ENCODE measurements at places on chromosomes 12 and 14.
A peak's percentile ranks its signal among the peaks of the same experiment; 100 is the strongest.

GRCh38 chr12:92539110-92539749 lies 163.6 kb upstream of the PLEKHG7 start:
- DNase-seq, result no peak

DNA sequence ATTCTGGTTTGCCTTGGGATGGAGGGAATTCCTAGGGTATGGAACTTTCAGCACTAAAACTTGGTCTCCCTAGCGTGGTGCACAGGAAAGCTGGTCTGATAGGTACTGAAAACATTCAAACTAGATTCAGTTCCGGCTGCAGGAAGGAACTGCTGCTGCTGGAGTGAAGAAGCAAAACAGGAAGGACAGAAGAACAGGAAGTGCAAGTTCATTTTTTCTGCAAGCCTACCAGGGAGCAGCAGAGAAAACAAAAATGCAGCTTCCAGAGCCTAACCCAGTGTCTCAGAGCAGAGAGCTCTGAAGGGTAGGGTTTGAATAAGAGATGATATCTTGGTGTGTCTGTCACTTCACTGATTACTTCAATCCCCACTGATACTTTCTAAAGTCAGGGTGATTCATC lies 165.2 kb downstream of the VRK1 start:
- peak; percentile 65 for DNase-seq

DNA sequence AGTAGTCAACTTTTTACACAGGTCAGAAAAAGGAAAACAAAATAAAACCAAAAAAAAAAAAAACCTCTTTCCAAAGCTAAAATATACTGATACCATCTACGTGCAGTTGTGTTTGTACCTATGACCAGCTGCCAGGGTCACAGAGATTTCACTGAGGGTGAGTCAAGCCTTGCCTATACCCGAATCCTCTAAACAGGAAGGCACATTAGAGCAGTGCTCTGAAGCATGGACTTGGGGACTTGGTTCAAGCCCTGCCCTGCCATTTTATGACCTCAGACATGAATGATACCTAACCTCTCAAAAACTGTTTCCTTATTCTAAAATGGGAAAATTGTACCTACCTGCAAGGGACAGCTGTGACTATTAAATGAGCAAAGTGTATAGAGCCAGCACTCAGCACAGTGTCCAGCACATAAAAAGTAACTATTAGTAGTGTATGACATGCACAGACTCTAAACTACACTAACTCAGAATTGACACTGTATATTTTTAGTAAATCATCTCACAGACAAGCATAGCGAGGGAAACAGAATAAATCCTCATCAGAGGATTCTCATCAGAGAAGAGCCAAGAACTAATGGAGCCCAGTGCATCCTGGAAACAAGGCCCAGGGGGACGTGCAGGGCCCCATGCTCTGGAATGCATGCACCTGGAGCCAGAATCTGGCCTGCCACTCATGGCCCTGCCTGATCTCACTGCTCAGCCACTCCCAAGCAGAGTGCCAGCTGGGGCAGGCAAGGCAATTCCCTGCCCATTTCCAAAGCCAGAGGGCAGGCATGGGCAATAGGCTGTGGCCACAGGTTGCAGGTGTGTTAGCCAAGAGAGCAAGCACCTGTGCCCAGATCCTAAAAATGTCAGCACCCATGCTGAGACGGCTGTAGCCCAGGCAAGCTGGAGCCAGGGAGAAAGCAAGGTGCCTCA lies 57.0 kb downstream of the NT5DC3 start:
- DNase-seq, result no peak

- DNase-seq, result no peak
Observed at GRCh38 chr14:40523123-40523522, 1083.6 kb upstream of the LRFN5 start.

GRCh38 chr14:23079716-23080115 lies 15.2 kb downstream of the ACIN1 start:
- no peak for DNase-seq

DNA sequence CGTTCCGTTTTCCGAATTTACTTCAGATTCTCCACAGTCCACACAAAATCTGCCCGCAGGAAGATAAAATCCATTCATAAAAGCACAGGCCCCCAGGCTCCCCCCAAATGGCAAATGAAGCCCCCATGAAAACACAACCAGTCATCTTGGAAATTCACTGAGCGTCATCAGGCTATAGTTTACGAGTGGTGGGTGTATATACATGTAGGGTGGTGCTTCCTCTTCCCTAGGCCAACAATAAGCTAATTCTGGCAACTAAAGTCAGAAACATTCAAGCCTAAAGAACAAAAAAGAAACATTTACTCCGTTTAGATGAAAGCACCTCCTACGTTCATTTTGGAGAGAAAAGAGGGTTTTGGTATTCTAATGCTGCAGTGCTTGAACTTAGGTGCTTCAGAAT lies 5.8 kb downstream of the GPR68 start:
- DNase-seq, result no peak

GRCh38 chr12:89574736-89575208 lies 48.9 kb upstream of the POC1B start:
- no peak for DNase-seq

DNA sequence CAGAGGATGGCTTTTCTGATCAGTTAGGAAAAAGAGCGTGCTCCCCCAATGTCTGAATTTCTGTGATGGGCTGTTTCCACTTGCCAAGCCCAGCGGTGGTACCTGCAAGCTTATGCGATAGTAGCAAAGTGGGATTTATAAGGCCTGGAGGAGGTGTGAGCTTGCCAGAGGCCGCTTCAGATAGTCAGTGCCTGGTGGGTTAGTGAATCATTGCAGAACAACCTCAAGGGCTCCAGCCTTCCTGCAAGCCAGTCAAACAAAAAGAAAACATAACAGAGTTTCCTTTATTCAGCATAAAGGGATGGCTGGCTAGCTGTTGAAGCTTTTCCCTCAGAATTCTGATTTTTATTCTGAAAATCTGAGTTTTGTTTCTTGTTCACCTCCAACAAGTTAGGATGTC lies 7.6 kb upstream of the BMP4 start:
- DNase-seq, result no peak

GRCh38 chr12:108327621-108328344 lies 11.3 kb downstream of the CMKLR1 start:
- no peak for DNase-seq

- DNase-seq, result no peak
Observed at GRCh38 chr12:5480218-5480937, 48.5 kb downstream of the NTF3 start.

GRCh38 chr12:94244165-94245133 lies 96.1 kb downstream of the PLXNC1 start:
- DNase-seq, result peak; percentile 73

GRCh38 chr12:75476071-75476470 lies 4.5 kb upstream of the GLIPR1 start:
- DNase-seq, result no peak
